CD4-positive, alpha-beta T cell treated with Interleukin-6 at 100 ng/mL for 8 hours (primary cell): ENCODE measurements at places on chromosomes 2 and 18.

DNA sequence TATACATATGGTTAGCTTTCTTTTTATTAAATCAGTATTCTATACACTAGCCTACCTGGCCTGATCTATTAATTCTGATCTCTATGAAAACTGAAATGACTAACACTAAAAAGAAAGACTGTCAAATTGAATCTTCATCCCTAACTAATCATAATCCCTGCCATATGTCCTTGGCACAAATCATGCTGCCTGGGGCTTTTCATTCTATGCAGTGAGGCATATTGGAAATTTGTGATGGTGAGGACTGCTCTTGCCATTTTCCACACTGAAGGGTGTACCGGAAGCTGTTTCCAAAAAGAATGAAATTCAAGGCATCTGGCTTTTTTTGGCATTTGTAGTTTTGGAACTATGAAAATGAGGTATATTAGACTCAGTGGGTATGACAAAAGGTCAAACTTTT lies 39.7 kb downstream of the RAPGEF4 start:
- no peak for DNase-seq

GRCh38 chr18:73563901-73564472 lies 583.6 kb downstream of the FBXO15 start:
- DNase-seq, result no peak

- no peak for DNase-seq
Measured at GRCh38 chr2:17461087-17461475, 57.2 kb downstream of the RAD51AP2 start.

- no peak for DNase-seq
Measured at GRCh38 chr2:62964050-62964449, 86.6 kb upstream of the OTX1 start.

DNA sequence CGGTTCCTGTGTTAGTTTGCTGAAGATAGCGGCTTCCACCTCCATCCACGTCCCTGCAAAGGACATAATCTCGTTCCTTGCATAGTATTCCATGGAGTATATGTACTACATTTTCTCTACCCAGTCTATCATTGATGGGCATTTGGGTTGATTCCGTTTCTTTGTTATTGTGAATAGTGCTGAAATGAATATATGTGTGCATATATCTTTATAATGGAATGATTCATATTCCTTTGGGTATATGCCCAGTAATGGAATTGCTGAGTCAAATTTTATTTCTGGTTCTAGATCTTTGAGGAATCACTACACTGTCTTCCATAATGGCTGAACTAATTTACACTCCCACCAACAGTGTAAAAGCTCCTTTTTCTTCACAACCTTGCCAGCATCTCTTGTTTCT lies 255.4 kb upstream of the CDH2 start:
- no peak for DNase-seq

GRCh38 chr2:18500333-18500732 lies 60.1 kb downstream of the RDH14 start:
- no peak for DNase-seq

DNA sequence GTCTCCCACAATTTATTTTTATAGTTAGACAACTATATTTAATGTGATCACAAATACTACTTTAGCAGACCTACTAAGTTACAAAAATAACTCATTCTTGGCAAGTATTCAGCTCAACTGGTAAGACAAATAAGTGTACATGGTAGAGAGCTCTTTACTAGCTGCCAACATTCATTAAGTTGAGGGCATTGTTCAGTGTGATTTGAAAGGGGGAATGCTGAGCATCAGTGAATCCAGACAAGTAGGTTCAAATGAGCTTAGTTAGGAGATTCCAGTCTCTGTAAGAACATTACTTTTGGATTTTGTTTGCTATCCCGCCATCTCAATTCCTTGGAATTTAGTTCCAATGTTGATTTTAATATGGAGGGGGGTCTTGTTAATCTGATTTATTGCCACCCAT lies 187.3 kb upstream of the LYPD1 start:
- no peak for DNase-seq
